Activated naive CD8-positive, alpha-beta T cell treated with anti-CD3 and anti-CD28 coated beads for 36 hours (primary cell): ENCODE measurements at places on chromosomes 11 and 22. TPM values are rescaled to one million over a fixed set of nuclear protein-coding genes. Genes with fewer than 3 reads are reported as not detected.

SHANK3 gene
- 0.30 TPM for total RNA-seq

GRCh38 chr11:2377511-2378443, 667 bp downstream of the CD81 start:
- DNase-seq: peak; percentile 67

KDM4D gene
- total RNA-seq: 2.8 TPM

DNA sequence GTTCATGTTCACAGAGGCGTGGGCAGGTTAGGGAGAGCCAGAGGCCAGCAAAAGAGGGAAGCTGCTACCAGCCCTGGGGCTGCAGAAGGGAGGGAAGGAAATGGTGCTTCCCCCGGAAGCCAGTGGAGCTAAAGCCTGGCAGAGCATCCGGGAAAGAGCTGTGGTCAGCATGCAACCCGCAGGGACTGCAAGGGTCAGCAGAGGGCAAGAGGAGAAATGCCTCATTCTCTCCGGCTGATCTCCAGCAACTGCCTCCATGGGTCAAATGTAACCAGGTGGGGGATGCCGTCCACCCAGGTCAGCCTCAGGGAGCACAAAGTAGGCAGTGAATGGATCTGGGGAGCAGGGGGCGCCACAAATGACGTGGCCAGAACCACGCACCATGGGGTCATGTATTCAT, 36.9 kb upstream of the PRR5 start:
- DNase-seq: no peak

- no peak for DNase-seq
Measured at GRCh38 chr11:22715971-22716370, 49.6 kb downstream of the GAS2 start.

LUZP2 gene
- total RNA-seq: not detected

TP53AIP1 gene
- total RNA-seq: not detected

- no peak for DNase-seq
Measured at GRCh38 chr11:110249066-110249465, 47.3 kb downstream of the RDX start.

DNA sequence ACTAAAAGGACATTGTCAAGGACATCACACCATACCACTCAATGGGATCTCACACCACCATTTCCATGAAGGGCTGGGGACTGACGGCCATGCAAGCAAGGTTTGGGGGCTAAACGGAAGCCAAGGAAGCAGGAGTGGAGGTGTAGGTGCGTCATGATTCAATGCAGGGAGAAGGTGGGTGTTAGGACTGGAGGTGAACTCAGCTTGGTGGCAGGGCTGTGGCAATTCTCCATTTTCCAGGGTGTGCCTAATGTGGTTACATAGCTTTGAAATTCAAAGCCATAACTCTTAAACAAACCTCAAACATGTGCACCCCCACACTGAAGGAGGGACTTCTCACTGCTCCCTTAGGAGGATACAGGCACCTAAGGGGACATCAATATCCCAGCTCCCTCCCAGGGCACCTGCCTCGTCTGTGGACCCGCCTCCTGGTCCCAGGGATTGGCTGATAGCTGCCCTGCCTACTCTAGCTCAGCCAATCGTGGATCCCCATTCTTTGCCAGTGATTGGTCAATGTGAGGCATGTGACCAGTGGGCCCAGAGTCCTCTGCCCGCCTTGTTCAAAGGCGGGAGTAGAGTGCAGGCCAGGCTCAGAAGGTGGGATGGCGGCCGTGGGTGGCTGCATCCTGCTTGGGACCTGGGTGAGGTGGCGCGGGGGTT, 64.6 kb downstream of the CTTN start:
- no peak for DNase-seq

TUBA8 gene
- 1.5 TPM for total RNA-seq

DNA sequence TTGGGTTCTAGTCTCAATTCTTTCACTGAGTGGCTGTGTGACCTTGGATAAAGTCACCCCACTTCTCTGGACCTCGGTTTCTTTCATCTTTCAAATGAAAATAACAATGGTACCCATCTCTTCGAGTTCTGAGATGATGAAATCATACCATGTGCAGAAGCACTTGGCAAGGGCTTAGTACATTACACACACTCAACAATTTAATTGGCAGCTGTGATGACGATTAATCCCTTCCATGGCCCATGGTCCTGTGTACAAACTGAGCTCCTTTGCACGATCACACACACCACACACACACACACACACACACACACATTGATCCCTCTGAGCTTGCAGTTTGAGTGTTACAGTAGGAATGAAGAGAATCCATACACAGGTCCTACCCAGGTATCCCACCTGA, 103.4 kb upstream of the ASPHD2 start:
- no peak for DNase-seq

GRCh38 chr11:13868710-13869397, 93.7 kb upstream of the SPON1 start:
- DNase-seq: no peak

F2 gene
- total RNA-seq: not detected

- no peak for DNase-seq
Measured at GRCh38 chr22:19361501-19362103, 69.9 kb downstream of the HIRA start.

- no peak for DNase-seq
Measured at GRCh38 chr11:29481738-29482137, 535.1 kb downstream of the KCNA4 start.

DNA sequence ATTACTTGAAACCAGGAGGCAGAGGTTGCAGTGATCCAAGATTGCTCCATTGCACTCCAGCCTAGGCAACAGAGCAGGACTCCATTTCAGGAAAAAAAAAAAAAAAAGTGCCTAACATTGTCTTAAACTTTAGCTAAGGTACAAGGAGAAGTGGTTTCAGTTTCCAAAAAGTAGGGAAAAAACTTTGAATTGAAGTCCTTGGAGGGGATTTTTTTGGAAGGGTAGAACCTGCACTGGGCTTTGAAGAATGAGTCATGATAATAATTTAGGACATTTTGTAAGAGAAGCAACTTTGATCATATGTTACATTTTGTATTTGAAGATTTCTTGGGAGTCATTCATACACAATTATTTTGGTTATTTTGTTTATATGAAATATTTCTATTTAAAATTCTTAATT, 31.8 kb upstream of the HIPK3 start:
- no peak for DNase-seq

MOV10L1 gene
- 0.23 TPM for total RNA-seq

FGF3 gene
- total RNA-seq: not detected

DNA sequence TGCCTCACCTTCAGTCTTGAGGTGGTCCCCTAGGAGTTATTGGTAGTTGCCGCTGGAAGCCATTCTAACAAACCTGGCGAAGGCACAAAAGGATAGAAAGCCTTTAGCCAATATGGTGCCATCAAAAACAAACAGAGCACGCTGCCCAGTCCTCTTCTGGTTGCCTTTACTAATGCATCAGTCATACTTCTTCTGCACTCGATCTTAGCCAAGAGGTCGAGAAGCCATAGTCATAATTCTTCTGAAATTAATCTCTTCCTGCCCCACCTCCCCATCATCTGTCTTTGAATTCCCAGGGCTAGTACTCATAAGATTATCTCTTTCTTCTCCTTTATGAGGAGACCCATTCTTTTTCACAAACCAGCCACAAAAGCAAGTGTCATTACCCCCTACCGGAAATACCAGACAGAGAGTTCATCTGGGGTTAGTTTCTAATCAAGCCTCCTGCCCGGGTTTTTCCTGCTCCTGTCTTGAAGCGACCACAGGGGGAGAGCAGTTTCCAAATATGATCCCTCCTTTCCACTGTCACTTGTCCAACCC, 21.4 kb upstream of the EHF start:
- DNase-seq: no peak

DNA sequence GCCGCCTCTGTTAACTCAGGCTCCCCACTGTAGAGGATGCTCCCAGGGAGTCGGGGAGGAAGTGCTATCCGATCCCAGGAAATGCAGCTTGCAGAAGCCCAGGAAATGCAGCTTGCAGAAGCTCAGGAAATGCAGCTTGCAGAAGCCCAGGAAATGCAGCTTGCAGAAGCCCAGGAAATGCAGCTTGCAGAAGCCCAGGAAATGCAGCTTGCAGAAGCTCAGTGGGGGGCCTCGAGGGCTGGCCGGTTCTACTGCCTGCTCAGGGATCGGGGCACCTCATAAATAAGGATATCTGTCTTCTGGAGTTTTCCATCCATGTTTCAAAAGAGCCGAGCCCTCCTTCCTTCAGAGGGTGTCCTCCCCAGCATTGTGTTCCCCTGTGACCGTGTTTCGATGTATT, 25.1 kb upstream of the SMIM38 start:
- no peak for DNase-seq

GRCh38 chr11:134642206-134642605, 230.2 kb upstream of the B3GAT1 start:
- no peak for DNase-seq

GLB1L2 gene
- 9.1 TPM for total RNA-seq

- DNase-seq: no peak
Measured at GRCh38 chr11:115990004-115990447, 485.8 kb upstream of the CADM1 start.

LPXN gene
- total RNA-seq: 147 TPM

- no peak for DNase-seq
Measured at GRCh38 chr11:67449116-67449844, 3.2 kb downstream of the GPR152 start.

DNA sequence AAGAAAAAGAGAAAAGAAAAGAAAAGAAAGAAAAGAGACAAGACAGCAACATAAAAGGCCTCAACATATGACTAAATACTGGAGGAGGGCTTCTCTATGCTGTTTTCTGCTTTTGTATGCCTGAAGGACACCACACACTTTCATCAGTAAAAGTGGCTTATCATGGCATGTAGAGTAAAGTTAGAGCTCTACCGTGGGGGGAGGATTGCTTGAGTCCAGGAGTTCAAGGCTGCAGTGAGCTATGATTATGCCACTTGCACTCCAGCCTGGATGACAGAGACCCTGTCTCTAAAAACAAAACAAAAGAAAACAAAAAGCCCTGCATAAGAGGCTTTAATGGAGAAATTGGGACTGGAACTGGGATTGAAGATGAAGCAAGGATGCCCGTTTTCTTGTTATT, 5.7 kb downstream of the PTS start:
- DNase-seq: no peak

DNA sequence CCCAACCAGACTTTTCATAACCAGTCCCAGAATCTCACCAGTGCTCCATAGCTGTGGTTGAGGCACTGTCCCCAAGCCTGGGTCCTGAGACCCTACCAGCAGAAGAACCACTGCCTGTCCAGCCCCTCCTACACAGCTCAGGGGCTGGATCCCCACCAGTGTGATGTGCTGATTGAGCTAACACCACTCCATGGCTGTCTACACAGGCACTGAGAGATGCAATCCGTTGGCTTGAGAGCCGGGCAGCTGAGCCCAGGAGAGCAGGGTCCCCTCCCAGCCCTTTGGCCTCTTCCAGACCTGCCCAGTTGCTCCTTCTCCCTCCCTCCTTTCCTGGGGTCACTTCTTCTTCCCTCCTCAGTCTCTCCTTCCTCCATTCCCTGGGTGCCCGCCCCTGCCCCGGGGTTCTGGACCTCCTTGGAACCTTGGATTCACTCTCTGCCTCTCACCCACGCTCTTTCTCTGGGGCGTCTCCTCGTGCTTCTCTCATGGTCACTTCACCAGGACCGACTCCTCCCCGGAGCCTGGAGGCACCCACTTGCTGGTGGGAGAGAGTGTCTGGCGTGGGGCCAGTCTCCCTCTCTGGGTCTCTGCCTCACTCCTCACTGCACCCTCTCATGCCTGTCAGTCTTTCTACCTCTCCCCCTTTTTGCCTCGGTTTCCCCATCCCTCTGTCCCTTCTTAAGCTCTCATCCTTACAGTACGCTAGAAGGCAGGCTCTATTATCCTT, 706 bp upstream of the SCYL1 start:
- no peak for DNase-seq

DNA sequence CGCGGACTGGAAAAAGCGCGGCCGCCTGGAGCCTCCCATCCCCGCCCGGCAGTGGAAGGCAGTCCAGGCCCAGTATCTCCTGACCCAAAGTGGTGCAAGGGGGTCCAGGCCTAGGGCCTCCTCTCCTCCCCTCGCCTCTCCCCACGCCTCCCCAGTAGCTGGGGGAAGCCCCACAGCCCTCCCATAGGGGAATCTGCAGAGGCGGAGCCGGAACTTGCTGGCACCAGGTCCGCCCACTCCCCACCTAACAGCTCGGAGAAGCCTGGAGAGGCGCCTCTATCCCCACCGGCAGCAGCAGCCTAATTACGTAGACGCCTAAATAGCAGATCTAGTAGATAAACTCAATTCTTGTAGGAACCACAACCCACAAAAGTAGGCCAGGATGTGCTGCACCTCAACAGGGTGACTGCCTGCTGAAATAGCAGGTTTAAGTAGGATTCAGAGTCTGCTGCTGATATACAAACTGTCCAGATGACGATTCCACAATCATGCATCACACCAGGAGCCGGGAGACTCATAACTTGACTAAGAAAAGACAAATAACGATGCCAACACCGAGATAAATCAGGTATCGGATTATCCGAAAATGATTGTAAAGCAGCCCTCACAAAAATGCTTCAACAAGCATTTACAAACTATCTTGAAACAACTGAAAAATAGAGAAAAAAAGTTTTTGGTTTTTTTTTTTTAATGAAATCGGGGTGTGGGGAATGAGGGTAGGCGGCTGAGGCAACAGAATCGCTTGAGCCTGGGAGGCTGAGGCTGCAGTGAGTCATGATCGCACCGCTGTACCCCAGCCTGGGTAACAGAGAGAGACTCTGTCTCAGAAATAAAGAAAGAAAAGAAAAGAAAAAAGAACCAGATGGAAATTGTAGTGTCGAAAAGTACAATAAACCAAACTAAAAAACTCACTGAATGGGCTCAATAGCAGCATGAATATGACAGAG, 11.4 kb upstream of the BRD1 start:
- peak; percentile 88 for DNase-seq

GRCh38 chr11:16799221-16799620, 60.8 kb downstream of the C11orf58 start:
- no peak for DNase-seq

DNA sequence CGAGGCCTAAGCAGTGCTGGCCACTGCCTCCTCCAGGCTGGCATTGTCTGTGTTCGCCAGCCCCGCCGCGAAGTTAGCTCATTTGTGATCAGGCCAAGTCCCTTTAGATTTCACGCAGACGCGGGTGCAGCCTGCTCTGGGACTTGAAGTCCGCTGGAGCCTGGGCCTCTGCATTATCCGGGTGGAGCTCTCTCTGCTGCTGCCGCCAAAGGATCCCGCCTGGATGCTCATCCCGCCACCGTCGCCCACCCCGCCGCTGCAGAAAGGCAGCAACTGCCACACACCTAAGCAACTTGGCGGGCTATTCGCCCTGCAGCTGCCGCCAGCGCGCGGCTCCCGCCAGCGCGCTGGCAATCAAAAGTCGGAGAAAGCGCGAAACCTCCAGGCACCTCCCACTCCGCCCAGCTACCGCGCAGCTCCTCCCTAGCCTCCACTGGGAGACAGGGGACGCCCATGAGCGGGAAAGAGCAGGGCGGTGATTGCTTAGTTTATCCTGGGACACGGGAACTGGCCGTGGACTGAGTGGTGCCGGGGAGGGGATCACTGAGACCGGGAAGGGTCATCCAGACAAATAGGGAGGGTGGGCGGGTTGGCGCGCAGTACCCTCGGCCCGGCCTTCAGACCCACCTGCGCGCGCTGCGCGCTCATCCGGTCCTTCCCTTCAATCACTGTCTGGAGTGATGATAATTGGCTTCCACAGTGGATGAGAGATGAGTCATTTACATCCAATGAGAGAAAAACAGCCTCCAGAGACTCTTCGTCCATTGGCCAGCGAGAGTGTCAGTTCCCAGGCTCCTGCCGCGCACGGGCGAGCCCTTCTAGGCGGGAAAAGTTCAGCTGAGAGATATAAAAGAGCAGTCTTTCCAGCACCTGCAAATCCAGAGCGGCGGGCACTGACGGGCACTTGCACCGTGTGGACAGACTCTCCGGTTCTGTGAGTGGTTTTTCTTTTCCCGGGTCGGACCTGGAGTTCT, at the start of gene FAM111B:
Gene FAM111B, plus strand, starts transcription at position 875 of the 974 bp plus-strand sequence. CDS start 2,389 bp downstream, outside the sequence.
- DNase-seq: peak; percentile 77

GRCh38 chr22:18012531-18012930, 11.8 kb downstream of the MICAL3 start:
- no peak for DNase-seq
